Activated CD4-positive, alpha-beta T cell treated with anti-CD3 and anti-CD28 coated beads, Interleukin-2, amount 50 U/mL, for 4 hours (primary cell): ENCODE measurements at places on chromosomes 16 and 17.

GRCh38 chr17:55830699-55831471, 80.0 kb downstream of the PCTP start:
- no peak for DNase-seq

DNA sequence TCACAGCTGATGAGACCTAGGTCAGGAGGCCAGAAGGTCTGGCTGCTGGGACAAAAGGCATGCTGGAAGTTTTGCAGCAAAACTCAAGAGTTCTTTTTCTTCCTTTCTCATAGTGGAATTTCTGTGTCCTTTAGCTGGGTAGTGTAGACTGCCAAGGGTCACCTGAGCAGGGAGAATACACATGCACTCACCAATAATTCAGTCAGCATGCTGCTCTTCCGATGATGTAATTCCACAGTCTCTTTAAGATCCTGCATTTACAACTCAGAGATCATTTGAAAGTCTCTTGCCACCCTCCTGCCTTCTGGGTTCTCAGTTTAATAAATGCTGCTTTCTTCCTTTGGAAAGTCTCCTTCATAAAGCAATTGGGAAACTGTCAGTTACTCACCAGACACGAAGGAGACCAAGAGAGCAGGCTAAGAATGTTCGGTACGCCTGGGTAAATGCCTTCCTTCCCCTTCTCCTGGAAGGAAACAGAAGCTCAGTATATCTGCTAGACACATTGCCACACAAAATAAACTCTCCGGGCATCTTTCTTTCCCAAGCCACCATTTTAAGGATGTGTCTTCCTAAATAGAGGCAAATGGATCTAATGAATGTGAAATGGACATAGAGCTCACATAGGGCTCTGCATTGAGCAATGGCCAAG, 473.1 kb downstream of the GRIN2A start:
- DNase-seq, result no peak

GRCh38 chr17:13777003-13777402, 175.3 kb upstream of the HS3ST3A1 start:
- DNase-seq, result no peak

GRCh38 chr17:59423903-59424302, 92.4 kb downstream of the YPEL2 start:
- no peak for DNase-seq

DNA sequence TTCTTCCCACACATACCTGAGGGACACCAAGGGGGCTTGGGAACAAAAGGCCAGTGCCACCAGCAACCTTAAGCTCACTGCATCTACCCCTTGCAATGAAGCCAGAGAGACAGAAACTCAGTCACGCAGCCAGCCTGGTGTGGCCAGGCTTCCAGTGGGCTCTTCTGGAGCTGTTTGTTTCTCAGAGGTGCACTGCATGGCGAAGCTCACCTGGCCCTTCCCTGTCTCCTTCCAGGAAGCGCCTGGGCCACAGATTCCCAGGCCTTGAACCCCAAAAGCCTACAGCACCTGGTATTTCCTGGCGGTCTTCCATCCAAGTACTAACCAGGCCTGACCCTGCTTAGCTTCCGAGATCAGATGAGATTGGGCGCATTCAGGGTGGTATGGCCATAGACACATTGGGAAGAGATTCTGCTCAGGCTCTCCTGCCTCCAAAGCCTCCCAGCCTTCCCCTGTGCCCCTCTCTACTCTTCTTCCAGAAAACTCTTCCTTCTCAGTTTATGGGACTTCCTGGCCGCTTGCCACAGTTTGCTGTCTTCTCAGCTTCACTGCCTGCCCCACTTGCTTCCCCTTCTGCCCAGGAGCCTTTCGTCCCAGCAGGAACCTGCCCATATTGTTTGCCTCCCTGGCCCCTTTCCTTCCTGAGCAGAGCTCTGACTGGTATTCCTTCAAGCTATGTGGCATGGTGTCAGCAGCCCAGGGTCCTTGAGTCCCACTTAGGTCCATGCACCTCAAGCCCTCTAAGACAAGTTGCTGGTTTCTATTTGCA, 1.6 kb downstream of the CISD3 start:
- DNase-seq, result no peak

DNA sequence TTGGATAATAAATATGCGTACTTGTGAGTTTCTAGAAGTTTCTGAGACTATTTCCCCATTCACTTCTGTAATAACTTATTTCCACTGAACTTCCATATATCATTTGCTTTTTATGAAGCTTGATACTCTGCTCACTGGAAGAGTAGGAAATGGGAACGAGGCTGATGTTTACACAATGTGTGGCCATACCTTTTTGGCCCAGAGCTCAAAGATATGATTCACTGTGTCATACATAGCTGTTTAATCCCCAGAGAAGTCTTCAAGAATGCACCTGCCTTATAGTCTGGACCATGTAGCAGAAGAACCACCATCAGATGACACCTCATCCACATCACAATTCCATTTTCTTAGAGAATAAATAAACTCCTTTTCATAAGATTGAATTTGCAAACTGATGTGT, 40.3 kb upstream of the TEKT3 start:
- no peak for DNase-seq

GRCh38 chr16:68526143-68526781, 12.8 kb upstream of the ZFP90 start:
- no peak for DNase-seq

- no peak for DNase-seq
Measured at GRCh38 chr17:64964796-64965195, 45.5 kb upstream of the LRRC37A3 start.

DNA sequence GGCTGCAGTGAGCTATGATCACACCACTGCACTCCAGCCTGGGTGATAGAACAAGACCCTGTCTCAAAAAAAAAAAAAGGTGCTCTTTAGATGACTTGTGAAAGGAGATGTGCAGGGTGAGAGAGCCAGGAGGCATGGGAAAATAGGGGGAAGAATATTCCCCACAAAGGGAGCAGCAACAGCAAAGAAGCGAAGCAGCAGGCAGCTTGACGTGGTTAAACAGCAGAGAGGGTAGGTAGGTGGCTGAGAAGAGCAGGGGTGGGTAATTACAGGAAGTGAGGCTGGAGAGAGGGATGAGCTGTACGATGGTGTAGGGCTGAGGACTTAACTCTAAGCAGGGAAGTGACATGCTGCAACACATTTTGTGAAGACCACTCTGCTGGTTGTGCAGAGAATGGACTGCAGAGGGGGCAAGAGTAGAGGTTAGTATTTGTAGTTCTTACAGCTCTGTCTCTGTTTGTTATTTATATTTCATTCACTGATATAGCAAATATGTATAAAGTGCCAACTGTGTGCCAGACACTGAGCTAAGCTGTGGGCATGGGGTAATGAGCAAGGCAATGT, 1.6 kb downstream of the HEATR3 start:
- peak; percentile 6 for DNase-seq

DNA sequence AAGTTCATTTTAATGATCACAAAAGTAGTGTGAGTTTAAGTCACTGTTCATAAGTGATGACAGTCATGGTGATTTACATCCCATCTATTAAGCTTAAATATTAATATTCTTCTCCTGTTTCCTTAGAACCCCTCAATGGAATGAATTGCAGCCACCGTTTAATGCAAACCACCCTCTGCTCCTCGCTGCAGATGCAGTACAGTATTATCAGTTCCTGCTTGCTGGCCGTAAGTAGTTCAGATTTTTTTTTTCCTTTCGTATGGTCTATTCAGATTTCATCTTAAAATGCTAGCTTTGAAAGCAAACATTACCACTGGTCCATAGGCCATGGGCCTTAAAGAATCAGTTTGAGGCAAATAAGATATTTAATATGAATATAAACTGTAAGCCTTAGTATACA, 359.0 kb upstream of the TBX2 start:
- no peak for DNase-seq

- no peak for DNase-seq
Measured at GRCh38 chr17:55321427-55322060, 56.8 kb downstream of the HLF start.

GRCh38 chr17:1446201-1446600, 9.8 kb downstream of the CRK start:
- no peak for DNase-seq

DNA sequence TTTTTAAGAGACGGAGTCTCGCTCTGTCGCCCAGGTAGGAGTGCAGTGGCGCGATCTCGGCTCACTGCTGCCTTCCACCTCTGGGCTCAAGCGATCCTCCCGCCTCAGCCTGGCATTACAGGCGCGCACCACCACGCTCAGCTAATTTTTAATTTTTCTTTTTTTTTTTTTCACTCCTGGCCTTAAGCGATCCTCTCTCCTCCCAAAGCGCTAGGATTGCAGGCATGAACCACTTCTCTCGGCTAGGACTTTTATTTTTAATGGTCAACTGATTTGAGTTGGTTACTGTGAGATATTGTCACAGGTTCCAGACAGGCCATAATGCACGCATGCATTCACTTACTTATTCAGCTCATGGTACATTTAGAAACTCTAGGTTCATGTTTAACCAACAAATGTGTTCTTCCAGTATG, 888 bp downstream of the PIGW start:
- no peak for DNase-seq

GRCh38 chr16:23538919-23539278, 18.3 kb downstream of the EARS2 start:
- DNase-seq, result no peak

DNA sequence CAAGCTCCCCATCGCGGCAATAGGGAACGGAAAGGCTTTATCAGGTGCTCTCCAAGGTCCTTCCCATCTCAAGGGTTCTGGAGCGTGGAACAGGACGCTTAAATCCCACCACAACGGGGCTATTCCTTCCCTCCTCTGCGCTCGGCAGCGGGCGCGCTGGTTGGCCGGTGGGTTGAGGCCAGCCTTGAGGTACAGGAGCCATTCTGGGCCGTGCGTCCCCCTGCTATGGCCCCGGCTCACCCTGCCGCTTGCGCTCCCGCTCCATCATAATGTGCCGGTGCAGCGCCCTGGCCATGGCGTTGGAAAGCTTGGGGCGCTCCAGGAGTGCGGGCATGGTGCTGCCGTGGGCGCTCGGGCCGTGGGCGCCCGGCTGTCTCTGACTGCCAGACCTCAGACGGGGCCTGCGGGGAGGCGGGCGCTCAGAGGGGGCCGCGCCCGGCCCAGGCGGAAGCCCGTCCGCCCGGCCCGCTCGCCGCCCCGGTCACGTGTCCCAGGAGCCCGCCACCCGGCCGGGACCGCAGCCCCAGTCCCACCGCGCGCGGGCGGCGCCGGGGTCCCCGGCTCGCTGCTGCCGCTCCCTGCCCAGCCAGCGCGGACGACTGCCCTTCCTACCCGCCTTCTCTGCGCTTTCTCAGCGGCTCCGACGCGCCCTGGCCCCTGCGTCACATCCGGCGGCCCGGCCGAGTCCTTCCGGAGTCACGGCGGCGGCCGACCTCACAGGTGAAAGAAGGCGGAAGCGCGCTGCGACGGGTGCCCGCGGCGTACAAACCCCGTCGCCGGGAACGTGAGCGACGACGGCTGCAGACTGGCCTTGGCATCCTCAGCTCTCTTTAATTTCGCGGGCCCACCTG, at the start of gene GPS2:
Gene GPS2, minus strand, starts transcription at position 642 of the 851 bp plus-strand sequence. Its CDS starts 308 bp downstream, at position 334.
- DNase-seq, result peak; percentile 91

DNA sequence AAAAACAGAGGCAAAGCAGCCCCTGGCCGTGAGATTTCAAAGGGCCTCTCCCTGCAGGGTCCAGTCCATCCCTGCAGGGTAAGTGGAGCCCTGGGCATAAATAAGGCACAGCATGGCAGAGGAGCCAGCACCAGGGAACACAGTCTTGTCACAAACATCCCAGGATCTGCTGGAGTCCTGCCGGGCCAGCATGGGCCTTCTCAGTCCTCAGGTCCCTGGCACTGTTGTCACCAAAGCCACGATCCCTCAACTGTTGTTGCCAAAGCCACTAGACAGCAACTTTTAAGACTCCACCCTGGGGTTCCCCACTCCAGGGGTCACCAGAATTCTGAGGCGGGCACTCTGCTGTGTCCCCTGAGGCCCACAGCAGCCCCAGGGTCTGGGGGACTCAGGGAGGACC, 47.8 kb upstream of the BAHCC1 start:
- no peak for DNase-seq

GRCh38 chr16:66678337-66678736, 18.2 kb downstream of the CMTM4 start:
- DNase-seq, result no peak

DNA sequence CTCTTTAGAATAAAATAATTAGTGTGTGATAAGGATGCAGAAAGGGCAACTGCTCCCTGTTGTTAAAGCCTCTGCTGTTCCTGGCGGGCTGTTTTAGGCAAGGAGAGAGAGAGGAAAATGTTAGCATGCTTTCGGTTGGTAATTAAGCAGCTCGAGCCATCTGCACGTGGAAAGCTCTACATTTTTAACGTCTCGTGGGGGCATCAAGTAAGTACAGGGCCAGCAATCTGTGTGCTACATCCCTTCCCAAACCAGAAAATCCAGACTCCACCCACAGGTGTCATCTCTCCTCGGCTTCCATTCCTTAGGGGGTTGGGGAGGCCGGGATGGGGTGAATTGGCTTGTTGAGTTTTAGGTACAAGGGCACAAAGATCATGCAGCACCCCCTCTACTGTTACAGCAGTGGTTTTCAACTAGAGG, 62.4 kb upstream of the MARCHF10 start:
- no peak for DNase-seq

GRCh38 chr16:89672177-89672941, 14.1 kb upstream of the CDK10 start:
- no peak for DNase-seq

GRCh38 chr16:85753976-85754375, 3.1 kb upstream of the C16orf74 start:
- DNase-seq, result no peak

DNA sequence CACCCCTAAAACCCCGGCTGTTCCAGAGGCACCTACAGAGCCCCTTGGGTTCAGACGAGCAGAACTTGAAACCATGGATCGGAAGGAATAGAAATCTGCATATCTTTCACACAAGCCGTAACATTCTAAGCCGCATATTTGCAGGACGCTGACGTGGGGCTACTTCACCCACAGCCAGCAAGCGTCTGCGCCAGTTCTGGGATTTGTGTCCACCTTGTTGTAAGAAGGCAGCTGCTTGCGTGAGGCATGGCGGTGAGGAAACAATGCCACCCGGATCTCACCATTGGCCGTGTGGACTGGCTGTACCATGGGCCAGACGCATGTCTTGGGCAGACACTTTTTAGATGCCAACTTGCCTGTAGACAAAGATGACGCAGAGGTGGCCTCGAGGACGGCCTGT, 34.5 kb downstream of the TNFRSF13B start:
- no peak for DNase-seq

GRCh38 chr16:28009586-28010373, 53.7 kb downstream of the GSG1L start:
- DNase-seq, result no peak

- no peak for DNase-seq
Measured at GRCh38 chr17:8861495-8862181, 5.8 kb downstream of the PIK3R6 start.

GRCh38 chr16:86987746-86988670, 329.2 kb downstream of the C16orf95 start:
- no peak for DNase-seq
